ENCODE measurements at places on chromosomes 7 and 10.

DNA sequence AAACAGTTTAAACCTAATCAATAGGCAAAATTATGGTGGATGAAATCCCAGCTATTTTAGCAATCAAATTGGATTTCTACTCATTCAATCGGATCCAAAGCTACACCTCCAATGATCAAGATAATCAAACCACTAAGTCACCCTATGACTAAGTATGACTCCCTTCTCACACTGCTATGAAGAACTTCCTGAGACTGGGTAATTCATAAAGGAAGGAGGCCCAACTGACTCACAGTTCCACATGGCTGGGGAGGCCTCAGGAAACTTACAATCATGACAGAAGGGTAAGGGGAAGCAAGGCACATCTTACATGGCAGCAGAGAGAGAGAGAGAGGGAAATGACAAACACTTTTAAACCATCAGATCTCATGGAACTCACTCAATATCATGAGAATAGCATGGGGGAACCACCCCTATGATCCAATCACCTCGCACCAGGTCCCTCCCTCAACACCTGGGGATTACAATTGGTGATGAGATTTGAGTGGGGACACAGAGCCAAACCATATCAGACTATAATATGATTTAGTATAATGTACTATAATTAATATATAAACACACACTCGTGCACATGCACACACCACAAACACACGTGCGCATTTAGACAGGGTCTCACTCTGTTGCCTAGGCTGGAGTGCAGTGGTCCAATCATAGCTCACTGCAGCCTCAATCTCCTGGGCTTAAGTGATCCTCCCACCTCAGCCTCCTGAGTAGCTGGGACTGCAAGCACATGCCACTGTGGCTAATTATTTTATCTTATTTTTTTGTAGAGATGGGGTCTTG is 213.6 kb upstream of the FOXK1 start:
- DNase-seq, result no peak

DNA sequence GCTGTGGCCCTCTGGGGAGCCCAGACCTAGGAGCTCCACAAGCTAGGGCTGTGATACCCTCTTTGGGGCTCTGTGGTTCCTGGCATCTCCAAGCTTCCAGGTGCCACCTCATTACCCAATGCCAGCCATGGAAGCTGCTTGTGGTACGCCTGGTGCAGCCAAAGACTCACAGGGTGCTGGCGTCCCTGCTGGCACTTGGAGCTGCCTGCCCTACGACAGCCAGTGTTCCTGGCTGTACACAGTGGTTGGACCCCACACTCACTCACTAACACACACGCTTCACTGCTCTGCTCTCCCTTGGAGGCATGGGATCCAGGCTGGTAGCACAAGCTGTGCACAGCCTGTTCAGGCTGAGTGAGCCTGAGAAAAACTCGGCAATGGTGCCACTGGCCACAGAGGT is 894.1 kb upstream of the PHF14 start:
- no peak for DNase-seq

DNA sequence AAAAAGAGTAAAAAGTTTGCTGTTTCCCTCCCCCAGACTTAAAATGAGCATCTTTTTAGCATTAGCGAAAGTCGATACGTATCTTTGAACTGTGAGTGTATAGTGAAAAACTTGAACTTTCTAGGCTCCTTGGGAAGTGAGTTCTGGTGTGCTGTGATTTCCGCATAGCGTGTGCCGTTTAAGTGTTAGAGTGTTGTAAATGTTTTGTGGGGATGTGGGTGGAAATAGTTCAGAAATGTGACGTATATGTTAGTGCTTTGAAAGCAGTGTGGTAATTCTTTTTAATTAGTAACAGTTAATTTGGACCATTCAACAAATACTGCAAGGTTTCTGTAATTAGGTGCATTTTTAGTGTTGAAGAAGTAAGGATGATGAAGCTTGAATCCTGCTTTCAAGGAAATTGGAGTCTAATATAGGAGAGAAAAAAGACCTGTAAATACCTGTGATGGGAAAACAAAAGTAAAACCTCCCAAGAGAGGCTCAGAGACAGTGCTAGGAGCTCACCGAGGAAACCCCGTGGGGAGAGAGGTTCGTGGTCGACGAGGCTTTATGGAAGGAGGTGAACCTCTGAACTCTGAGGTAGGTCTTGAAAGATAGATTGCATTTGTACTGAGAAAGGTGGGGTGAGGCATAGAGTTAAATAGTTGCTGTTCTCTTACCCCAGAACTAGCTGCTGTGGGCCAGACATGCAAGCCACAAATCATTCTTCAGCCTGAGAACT is 40.8 kb downstream of the RBM33 start:
- DNase-seq, result no peak

DNA sequence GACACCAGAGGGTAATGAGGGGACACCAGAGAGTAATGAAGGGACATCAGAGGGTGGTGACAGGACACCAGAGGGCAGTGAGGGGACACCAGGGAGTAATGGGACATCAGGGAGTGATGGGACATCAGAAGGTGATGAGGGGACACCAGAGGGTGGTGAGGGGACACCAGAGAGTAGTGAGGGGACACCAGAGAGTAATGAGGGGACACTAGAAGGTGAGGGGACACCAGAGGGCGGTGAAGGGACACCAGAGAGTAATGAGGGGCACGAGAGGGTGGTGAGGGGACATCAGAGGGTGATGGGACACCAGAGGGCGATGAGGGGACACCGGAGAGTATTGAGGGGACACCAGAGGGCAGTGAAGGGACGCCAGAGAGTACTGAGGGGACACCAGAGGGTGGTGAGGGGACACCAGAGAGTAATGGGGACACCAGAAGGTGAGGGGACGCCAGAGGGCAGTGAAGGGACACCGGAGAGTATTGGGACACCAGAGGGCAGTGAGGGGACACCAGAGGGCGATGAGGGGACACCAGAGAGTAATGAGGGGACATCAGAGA is 10.6 kb downstream of the NACAD start:
- DNase-seq, result no peak

DNA sequence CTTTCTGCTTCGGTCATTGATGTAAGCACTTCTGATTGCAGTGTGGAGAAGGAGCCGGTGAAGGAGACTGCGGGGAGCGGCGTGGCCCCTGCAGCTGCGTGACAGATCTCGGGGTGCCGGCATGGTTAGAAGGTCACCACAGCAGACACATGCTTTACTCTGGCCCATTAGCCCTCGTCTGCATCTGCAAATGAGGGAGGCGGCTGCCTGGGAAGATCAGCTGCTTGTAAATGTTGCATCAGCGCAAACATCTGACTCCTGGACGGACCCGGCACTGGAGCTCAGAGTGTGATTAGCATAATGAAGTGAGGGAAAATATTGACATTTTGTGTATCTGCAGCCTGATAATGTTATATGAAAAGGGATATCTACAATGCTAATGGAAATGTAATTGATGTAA is 30.5 kb upstream of the MNX1 start:
- no peak for DNase-seq

- DNase-seq, result peak; percentile 75
Measured at GRCh38 chr7:44797329-44798258, 1.1 kb downstream of the PPIA start.

GRCh38 chr10:58951746-58952145 is 224.7 kb upstream of the PHYHIPL start:
- DNase-seq, result no peak

DNA sequence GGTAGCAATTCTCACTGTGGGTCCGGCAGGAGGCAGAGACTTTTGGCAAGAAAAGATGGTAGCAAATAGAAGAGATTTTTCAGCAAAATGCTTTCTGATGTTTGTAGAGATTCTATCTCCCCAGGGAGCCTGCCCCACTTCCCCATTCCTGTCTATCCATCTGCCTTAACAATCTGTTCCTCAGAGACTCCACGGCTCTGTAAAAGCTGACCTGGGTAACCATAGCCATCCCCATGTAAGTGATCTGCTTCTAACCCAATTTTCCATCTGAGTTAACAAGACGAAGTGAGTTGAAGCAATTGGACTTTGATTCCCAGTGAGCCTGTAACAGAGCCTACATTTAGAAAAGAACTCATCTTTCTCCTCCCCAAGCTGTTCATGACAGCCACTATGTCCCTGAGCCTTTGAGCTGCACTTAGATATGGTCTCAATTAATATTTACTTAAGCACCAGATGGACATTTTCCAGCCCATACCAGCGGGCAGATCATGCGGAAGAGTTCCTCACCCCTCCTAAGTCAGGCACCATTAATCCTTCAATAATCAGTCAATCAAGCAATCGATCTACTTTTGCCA is 896.1 kb downstream of the CCSER2 start:
- no peak for DNase-seq

DNA sequence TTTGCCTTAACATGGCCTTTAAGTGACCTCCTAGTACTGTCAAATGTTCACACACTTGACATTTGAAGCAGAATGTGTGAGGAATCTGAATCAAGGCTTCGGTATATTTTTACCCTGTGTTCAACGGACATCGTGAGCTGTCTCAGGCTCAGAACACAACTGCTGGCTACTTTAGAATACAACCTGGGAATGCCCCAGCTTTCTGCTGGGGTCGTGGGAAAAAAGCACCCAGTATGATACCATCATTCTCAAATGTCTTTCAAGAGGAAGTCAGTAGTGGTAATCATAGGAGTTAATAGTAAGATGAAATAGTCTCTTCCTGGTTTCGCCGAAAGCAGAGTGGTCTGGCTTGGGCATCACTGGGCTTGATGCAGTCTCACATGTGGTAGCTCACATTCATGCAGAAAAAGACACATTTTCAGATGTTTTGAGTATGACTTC is 67.2 kb downstream of the CREB5 start:
- DNase-seq, result no peak

- no peak for DNase-seq
Measured at GRCh38 chr10:25552283-25552919, 377.6 kb downstream of the GPR158 start.

- no peak for DNase-seq
Measured at GRCh38 chr7:55150709-55151451, 132.1 kb downstream of the EGFR start.

DNA sequence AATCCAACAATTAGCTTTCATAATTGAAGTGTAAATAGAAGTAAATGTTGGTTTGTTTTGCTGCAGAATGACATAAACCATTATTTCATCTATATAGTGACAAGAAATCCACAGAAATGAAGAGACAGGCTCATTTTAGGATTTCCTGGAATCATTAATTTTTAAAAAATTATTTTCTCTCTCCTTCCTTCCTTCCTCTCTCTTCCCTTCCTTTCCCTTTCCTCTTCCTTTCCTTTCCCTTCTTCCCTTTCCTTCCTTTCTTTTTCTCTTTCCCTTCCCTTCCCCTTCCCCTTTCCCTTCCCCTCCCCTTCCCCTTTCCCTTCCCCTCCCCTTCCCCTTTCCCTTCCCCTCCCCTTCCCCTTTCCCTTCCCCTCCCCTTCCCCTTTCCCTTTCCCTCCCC is 51.2 kb upstream of the KMT2C start:
- no peak for DNase-seq

DNA sequence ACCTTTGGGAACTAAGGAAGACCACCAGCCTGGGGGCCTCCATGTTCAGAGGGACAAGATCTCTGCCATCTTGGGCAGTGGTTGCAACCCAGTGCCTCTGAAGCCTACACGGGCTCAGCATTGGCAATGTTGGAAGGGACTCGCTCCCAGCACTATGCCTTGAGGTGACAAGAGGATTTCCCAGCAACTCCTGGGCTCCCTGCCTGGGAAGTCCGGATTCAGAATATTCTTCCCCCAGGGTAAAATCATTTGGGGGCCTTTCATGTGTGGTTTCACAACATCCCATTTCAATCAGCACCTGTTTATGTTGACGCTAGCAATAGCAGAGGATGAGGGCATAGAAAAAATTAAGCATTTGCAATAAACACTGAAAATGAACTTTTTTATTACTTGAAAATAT is 509.8 kb upstream of the MGMT start:
- DNase-seq, result no peak

- no peak for DNase-seq
Measured at GRCh38 chr7:118452128-118452527, 227.6 kb downstream of the ANKRD7 start.

DNA sequence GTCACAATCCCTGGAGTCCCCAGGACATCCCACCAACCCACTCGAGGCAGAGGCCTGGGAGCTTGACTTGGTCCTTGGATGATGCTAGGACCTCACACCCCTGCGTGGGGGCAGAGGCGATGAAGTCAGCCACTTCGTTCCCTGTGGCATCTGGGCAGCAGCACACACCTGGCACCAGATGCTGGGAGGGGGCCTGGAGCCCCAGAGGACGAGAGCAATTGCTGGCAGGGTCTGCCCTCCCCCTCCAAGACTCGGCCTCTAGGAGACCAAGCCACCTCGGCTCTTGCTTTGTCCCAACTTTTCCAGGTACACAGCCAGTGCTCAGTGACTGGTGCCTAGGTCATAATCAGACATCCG is 39.1 kb downstream of the DPYSL4 start:
- no peak for DNase-seq

DNA sequence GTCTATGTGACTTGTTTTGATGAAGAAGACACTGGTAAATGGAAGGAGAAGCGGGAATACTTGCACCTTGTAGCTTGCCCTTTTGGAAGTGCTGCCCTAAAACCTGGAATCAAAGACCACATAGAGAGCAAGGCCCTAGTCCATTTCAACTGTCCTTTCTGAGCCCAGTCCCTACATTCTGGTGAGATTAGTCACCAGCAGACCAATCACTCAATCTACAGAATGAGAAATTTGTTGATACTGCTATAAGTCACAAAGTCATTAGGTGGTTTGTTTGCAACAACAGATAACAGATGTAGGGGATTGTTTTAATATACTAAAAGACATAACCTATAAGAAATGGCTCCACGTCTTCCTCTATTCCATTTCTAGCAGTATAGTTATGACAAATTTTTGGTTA is 33.6 kb downstream of the WASL start:
- DNase-seq, result no peak

DNA sequence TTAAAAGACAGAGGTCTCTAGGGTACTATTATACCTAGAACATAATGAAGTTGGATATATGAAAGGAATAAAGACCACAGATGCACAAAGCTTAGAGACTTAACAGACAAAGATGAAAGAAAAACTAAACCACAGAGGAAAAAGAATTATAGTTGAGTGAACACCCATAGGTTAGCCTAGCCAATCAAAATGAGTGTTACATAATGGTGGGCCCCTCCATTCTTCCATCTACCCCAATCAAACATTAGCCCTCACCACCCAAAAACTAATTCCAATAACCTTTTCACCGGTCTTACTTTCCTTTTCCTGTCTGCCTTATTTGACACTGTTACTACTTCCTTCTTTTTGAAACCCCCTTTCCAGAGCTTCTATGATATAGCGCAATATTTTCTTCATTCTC is 130.1 kb downstream of the ELMO1 start:
- no peak for DNase-seq

DNA sequence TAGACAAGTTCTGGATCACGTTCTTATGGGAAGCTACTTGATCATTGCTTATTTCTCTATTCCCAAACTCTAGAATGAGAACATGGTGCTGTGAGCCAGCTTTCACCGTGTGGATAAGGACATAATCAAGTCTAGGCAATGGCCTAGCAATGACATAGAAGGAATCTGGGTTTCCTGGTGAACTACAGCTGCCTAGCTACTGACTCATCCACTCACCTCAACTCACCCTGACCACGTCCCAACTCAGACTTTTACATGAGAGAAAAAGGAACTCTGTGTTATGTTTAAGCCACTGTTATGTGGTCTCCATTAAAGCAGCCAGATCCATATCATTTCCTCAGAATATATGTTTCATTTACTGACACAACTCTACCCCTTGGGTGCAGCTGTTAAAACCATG is 18.8 kb upstream of the MET start:
- DNase-seq, result no peak

- no peak for DNase-seq
Measured at GRCh38 chr7:38040831-38041230, 120.4 kb downstream of the EPDR1 start.
